Stimulated activated CD4-positive, alpha-beta T cell treated with anti-CD3 and anti-CD28 coated beads, Interleukin-2, amount 100 ng/mL, for 48 hours (primary cell): ENCODE measurements at places on chromosomes 16 and 17.

DNA sequence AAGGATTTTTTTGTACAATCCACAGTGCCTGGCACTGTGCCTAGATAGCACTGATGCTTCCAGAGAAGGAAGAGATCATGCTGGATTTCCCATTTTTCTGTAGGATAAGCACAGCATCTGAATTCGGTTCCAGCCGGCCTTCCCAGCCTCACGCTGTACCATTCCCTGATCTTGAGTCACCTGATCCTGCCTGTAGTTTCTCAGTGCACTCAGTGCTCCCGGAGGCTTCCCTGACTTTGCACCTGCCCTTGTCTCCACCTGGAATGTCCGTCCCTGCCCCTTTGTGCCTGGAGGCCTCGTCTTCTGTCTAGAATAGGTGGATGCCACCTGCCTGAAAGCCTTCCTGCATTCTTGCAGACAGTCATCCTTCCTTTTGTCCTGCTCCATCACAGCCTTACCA lies 179.9 kb downstream of the CCDC182 start:
- DNase-seq = no peak

- no peak for DNase-seq
These were observed 17.2 kb downstream of the C16orf86 start for GRCh38 chr16:67683767-67684166.

- DNase-seq = no peak
These were observed 260.8 kb downstream of the ENGASE start for GRCh38 chr17:79335456-79335855.

DNA sequence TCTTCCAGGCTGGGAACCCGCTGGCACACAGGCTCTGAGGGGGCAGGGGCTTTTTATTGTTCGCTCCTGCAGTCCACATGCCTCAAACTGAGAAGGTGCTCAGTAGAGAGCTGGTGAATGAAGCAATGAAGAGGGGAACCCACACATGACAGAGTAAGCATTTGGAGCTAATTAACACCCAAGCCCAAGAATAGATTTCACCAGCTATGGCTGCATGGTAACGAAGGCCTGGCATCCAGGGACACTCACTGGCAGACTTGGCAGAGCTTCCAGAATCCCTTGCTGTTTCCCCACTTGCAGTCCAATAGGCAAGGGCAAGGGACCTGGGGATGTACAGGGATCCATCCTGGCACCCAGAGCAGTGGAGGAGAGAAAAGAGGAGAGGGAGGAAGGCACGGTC lies 12.2 kb downstream of the FLOT2 start:
- DNase-seq = no peak

DNA sequence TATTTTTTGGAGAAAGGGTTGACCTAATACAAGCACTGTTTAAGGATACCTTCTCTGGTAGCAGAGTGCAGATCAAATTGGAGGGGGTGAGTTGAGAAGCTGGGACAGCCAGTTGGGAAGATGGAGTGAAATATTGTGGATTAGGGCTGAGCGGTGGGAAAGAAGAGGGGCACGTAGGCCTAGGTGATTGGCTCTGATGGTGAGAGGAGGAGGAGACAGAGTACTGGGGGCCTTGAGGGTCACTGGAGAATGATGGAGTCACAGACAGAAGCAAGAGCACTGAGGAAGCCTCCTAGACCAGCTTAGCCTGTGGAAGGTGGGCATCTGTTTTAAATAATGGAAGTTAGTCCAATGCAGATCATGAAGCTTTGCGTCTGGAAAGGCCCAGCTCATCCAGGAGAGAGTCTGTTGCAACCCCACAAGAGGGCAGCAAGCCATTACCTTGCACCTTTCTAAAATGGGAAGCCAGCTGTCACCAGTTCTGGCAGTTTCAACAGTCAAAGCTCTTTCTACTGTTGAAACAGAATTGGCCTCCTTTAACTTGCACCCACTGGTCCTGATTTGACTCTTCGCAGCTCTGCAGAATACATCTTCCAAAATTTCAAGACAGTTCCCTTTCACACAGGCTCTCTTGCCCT lies 11.8 kb downstream of the SLC9A5 start:
- DNase-seq = no peak

- DNase-seq = no peak
These were observed 37.6 kb downstream of the HASPIN start for GRCh38 chr17:3761036-3761917.

GRCh38 chr17:28688481-28688880 lies 23.2 kb downstream of the PROCA1 start:
- DNase-seq = no peak

GRCh38 chr17:40317345-40317873 lies 8.4 kb downstream of the RARA start:
- DNase-seq = no peak

- DNase-seq = no peak
These were observed 97.2 kb downstream of the NOG start for GRCh38 chr17:56690441-56691291.

DNA sequence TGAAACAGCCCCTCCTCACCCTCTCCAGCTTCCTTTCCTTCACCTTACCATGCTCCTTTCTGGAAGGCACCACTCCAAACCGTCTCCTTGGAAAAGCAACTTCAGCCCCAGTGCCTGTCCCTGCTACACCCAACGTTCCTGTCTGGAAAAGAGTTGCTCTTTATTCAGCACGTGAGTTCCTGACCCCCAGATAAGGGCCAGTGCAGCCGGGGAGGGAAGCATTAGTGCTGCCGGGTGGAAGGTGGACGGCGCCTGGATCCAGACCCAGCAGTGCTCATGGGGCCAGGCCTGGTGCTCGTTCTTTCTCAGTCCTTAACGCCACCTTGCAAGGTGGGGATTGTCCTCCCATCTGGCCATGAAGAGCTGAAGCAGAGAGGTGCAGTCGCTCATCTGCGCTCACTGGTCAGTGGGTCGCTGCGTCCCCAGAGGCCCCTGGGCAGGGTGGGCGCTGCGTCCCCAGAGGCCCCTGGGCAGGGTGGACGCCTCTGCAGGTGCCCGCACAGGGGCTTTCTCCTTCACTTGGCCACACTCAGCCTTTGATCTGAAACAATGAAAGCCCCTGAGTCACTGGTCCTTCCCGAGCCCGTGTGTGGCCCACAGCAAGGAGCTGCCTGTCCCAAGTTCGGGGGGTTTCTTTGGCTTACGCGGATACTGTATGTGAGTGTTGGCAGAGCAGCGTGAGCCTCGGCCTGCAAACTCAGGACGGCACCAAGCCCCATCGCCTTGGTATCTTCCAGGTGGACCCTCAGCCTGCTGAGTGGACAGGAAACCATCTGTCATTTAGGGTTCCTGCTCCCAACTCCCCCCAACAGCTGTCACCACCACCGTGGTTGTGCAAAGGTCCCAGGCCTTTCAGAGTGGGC lies 117.1 kb downstream of the SEC14L1 start:
- DNase-seq = no peak

DNA sequence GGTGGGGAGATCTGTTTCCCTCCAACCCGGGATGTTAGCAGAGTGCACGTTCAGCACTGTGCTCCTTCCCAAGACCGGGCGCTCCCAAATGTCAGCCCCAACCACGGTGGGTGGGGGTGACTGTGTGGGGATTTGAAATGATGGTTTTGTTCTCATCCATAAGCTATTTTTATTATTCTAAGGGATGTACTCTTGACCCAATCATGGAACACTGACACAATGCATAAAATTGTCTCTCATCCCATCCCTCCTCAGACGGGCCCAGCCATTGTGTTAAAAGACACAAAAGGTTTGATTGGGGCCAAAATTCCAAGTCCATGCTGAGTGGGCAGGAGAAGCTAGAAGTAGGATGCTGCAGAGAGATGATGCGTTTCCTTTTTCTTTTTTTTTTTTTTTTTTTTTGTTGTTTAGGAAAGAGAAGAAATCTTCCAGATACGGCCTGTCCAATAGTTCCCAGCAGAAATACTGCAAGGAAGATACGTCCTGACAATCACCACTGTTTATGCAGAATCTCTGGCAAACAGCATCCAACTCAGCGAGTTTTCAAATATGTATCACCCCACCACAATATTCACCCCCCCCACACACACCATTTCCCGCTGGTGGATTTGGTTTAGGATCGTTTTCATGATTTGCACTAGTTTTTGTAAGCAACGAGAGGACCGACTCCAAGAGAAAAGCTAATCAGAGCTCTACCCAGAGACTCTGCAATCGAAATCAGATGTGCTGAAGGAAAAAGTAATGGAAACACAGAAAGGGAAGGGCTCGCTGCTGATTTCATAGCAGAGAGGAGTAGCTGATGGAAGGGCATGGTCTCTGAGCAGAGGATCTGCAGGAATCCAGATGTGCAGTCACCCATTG lies 163.5 kb upstream of the DYNLRB2 start:
- DNase-seq = no peak

- DNase-seq = no peak
These were observed 453 bp upstream of the WFIKKN1 start for GRCh38 chr16:630249-630814.

- DNase-seq = no peak
These were observed 3.2 kb downstream of the RHBDL3 start for GRCh38 chr17:32268734-32269288.

DNA sequence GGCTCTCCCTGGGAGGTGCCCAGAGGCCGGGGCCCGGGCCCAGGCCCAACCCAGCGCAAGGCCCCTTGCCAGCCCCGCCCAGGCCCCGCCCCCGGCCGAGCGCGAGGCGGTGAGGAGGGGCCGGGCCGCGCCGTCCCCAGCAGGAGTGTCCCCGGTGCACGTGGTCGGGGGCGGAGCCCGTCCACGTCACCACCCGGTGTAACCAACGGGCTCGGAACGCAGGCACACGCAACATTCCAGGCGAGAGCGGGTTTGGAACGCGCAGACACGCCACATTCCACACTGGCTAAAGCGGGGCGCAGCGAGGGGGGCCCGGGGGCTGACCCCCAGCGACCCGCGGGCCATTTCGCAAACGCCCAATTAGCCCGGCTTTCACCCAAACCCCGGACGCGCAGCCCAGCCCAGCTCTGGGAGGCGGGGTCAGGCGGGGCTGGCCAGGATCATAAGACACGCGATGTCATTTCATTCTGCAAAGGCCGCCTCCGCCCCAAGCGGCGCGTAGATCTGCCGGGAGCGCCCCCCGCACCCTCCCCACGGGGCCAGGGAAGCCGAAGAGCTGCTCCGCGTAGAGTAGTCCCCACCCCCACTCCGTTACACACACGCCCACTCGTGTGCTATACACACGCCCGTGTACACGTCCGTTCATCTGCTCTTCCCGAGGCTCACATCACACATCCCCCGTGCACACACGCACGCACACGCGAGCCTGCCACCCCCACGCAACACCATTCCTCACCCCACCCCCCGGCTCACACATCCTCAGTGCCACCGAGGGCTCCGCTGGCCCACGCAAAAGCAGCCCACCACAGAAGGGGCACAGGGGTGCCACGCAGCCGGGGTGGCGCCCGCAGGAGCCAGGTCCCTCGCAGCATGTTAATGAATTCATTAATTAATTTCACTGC lies 1.0 kb downstream of the MNT start:
- peak; percentile 89 for DNase-seq

DNA sequence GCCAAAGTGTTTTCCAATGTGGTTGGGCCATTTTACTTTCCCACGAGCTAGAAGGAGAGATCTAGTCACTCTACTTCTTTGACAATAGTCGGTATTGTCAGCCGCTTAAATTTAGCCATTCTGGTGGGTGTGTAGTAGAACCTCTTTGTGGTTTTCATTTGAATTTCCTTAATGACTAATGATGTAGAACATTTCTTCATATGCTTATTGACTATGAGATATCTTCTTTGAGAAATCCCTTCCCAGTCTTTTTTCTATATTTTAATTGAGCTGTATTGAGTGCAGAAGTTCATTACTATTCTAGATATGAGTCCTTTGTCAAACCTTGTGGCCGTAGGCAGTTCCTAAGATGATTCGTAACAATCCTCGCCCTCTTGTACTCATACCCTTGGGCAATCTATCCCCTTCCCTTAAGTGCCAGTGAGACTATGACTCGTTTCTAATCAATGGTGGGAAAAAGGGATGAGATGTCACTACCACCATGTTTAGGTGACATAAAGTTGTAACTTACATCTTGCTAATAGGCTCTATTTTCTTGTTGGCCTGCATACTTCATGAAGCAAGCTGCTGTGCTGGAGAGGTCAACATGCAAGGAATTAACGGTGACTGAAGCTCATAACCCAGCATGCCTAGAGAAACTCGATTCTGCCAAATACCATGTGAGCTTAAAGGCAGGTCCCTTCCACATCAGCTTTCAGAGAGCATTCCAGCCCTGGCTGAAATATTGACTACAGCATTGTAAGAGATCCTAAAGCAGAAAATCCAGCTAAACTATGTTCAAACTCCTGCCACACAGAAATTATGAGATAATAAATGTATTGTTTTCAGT lies 817.9 kb upstream of the SOX9 start:
- DNase-seq = no peak

- no peak for DNase-seq
These were observed 29.7 kb downstream of the MGRN1 start for GRCh38 chr16:4654011-4654963.

- no peak for DNase-seq
These were observed 243.0 kb upstream of the N4BP1 start for GRCh38 chr16:48852951-48853350.

DNA sequence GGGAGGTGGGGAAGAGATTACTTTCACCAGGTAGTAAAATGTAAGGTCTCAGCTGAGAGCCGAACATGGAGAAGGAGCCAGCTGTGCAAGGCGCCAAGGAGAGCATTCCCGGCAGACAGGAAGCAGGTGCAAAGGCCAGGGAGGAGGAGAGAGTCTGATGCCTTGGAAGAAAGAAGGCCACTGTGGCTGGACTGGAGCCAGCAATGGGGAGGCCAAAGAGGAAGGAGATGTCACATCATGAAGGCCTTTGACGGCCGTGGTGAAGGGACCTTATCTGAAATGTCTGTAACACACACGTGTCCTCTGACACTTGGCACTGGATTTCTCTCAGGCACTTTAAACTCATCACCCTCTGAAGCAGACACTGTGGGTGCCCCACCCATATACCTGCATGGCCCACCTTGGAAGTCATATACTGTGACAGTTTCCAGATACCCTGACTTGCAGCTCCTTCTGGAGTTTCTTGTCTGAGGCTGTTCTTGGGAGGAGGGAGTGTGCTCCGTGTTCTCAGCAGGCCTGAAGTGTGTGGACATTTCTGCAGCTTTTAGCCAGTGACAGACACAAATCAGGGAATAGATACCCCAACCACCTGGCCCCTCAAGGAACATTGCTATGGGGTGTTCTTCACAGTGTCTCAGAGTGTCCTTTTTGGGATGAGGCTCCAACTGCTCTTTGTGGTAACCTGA lies 1.9 kb upstream of the SLC5A2 start:
- DNase-seq = no peak

- DNase-seq = no peak
These were observed 25.4 kb upstream of the ARL4D start for GRCh38 chr17:43373356-43373755.

- DNase-seq = no peak
These were observed 59.8 kb upstream of the RBFOX3 start for GRCh38 chr17:79670537-79671084.
